ENCODE measurements at places on chromosomes 6 and 20.

DNA sequence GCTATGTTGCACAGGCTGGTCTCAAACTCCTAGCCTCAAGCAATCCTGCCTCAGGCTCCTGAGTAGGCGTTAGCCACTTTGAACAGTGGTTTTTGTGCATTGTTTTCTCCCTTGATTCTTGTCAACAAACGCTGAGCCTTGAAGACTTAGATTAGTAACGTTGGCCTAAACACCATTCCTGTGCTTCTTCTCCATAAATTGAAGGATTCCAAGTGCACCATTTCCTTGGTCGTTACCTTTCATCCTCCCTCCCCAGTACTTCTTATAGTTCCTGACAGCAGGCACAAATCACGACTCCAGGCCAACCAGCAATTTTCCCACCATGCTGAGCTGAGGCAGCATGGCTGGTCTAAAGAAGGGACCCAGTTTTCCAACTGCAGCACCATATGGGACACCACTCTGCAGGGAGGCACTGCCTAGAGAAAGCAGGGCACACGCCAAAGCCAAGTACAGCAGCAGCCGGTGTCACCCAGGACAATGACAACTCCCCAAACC lies 8.9 kb downstream of the RPS10 start:
- no peak for DNase-seq

- DNase-seq: no peak
Measured at GRCh38 chr6:13360671-13361540, 32.6 kb upstream of the TBC1D7 start.

DNA sequence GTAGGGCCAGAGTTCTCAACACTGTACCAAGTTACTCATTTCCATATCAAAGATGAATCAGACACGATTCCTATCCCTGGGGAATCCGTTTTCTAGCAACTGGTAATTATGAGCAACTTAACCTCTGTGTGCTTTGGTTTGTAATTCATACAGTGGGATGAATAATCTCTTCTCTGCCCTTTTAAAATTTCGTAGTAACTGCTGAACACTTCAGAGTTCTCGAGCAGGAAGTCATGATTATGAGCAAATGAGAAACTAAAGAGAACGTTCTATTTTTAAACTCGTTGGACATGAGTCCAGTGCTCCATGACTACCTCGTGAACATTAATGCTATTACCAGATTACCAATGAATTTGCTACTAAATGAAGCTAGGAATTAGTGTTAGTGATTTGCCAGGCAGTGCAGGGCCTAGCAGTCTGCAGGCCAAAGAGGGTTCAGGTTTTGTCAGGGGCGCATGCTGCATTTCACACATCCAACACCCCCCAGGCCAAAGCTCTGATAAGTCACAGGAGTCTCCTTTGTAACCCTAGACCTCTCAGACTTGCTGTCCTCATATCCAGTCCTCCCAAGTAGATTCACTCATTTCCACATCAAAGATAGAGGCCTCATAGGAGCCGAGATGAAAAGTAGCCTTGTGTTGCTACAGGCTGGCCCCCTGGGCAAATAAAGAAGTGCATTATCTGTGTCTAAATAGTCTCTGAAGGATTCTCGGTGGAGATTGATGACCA lies 45.8 kb upstream of the VSTM2L start:
- peak; percentile 13 for DNase-seq

GRCh38 chr20:53760025-53760441 lies 166.4 kb upstream of the ZNF217 start:
- no peak for DNase-seq

DNA sequence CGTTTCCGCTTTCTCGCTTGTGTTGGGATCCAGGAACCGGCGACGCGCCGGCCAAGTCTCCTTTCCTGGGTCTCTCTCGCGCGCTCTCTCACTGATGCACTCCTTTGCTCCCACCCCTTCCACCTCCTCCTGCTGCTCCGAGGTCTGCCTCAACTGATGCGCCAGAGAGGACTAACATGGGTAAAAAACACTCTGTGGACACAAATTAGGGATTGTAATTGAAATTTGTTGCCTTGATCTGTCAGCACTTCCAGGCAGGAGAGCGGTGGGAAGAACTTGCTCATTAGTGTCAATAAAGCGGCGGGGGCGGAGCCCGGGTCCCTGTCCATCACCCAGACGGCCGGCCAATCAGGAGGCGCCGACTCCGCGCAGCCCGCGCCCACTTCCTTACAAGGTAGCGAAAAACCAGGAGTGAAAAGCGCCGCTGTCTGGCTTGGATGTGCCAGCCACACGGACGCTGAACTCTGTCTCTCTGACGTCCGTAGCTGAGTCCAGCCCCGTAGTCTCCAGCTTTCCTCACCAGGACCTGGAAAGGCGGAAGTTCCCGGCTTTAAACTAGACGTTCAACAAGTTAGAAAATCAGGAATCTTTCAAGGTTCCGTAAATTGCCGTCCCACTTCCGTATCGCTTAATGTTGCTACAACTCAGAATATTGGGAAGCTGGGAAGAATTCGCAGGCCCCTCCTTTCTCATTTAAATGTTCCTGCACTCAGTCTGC lies at the start of gene TBX18:
TSS of gene TBX18 (minus strand) at position 267 of the 718 bp plus-strand sequence. CDS start 417 bp downstream, outside the sequence.
- DNase-seq: no peak

DNA sequence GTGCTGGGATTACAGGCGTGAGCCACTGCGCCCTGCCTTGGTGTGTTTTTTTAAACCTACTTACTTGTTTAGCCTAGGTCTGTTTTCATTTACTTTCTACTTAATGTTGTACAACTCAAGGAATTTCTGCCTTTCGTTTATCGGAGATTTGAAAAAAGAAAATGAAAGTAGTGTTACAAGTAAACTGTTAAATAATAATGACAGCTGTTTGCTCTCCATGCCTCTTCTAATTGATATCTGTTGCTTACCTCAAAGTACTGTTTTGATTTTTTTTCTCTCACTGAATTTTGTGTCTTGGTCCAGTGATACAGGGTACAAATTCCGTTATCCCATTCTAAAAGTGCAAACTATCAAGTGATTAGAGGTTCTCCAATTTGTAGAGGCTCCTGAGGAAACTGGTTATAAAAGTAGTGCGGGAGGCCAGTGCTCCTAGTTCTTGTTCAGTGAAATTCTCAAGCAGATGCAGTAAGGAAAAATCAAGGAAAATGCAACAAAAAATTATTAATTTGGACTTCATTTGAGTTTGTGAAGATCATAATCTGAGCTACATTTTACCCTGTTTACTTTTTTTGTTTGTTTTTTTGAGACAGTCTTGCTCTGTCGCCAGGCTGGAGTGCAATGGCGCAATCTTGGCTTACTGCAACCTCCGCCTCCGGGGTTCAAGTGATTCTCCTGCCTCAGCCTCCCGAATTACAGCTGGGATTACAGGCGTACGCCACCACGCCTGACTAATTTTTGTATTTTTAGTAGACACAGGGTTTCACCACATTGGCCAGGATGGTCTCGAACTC lies 2.2 kb downstream of the UBR2 start:
- no peak for DNase-seq

DNA sequence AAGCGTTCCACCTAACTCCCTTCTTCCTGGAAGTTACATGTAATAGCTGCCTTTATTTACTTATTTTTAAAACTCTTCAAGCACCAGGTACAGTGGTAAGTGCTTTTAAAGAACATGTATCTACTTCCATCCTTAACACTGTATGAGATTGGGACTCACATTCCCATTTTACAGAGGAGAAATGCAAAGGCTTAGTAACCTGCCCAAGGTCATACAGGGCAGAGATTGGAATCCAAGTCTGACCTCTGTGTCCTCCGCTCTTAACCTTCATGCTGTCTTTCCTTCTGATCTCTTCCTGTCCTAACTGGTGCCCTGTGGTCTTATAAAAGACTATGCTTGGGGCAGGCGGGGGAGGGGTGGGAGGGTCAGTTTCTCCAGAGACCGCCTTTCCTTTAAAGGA lies 1.6 kb downstream of the B4GALT5 start:
- no peak for DNase-seq

DNA sequence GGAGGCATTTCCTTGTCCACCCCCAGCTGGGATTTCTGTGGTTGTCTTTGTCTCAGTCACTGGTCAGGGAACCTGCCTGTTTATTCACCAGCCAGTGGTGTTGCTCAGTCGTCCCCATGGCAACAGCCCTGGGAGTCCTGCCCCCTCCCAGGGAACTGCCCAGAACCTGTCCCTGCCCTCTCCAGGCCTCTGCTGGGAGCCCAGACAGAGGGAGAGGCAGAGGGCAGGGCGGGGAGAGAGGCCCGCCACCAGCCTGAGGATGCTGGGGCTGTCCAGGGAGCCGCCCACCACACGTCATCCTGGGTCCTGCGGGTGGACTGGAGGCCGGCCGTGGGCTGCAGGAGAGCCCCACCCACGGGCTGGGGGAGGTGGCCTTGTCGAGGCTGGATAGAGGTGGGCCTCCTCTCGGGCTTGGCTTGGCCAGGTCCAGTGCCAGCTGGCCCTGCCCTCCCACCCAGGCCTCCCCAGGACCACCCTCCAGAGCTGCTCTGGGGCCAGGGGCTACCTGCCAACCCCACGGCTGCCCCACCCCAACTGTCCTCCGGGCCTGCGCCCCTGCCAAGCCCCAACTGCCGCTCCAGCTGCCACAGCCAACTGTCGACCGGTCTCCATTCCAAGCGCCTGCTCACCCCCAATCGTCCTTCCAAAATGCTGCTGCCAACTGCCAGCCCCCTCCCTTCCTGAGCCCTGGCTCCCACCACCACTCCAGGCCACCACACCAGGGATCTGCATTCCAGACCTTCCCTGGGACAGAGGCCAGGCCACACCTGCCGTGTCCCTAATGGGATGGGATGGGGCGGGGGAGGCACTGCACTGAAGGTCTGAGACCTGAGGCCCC lies 4.2 kb upstream of the ZBTB46 start:
- DNase-seq: no peak

Data from NCI-H1436 (cell line).